ENCODE measurements at places on chromosomes 16 and 17.
A peak's percentile ranks its signal among the peaks of the same experiment; 100 is the strongest.

DNA sequence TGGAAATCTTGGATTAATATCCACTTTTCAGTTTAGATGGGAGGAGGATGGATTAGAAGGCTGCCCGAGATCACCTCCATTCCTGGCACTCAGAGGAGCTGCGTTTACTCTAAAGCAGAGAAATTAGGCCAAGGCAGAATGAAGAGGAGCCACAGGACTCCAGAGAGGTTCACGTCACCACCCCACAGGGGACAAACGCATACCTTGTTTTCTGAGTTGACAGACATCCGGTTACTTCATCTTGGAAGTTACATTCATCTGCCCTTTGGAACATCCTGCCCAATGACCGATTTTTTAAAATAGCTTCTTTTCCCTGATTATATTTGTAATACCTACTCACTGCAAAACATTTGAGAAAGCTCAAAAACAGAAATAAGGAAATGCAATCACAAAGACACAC, 220.0 kb downstream of the SOX9 start:
- DNase-seq = no peak

DNA sequence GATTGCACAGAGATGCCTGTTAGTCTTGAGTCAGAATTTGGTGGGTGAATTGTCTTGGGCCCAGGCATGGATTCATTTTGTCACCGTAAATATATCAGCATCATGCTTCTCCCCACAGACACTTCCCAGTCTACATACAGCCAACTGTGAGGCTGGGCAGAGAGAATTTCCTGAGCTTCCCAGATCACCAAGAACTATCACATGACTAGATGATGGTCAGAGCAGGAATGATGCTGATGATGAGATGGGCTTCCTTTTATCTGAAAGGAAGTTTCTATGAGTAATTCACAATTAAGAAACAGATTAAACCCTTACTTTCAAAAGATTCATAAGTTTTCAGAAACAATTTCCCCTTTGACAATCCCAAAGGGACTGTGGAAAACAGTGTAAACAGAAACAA, 323 bp upstream of the KRTAP9-9 start:
- DNase-seq = no peak

DNA sequence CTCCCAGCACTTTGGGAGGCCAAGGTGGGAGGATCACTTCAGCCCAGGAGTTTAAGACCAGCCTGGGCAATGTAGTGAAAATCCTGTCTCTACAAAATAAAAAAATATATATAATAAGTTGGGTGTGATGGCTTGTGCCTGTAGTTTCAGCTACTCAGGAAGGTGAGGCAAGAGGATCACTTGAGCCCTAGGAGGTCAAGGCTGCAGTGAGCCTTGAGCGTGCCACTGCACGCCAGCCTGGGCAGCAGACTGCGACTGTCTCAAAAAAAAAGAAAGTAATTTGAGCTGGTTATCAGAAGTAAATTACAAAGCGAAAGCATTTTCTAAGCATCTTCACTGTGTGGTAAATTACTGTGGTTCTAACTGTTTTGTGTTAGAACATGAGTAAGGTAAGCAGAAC, 66.2 kb downstream of the NQO1 start:
- no peak for DNase-seq

GRCh38 chr16:89364606-89365005, 125.8 kb downstream of the ANKRD11 start:
- DNase-seq = no peak

- DNase-seq = no peak
Measured at GRCh38 chr16:50400312-50400966, 31.7 kb upstream of the BRD7 start.

GRCh38 chr16:4500272-4500671, 24.1 kb downstream of the HMOX2 start:
- peak; percentile 55 for DNase-seq

GRCh38 chr17:52154466-52154865, 4.0 kb downstream of the CA10 start:
- no peak for DNase-seq

DNA sequence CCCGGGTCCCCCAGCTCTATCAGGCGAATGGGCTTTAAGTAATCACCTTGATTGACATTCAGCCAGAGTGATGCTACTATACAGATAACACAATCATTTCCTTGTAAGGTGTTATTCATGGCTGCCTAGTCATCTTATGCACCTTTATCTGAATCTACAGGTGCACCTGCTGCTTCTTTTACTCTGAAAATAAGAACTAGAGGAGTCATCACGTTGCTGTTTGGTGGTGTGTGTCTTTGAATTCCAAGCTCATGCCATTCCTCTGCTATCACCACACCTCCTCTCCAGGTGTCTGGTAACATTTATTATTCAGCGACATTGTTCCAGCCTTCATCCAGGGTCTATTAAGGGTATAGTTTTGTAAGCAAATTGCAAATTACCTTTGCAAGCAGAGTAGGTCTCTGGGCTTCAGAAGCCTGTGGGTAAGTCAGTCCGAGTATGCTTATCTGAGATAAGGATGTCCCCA, 51.9 kb downstream of the NOS2 start:
- DNase-seq = no peak

- DNase-seq = no peak
Measured at GRCh38 chr16:86987746-86988670, 329.2 kb downstream of the C16orf95 start.

DNA sequence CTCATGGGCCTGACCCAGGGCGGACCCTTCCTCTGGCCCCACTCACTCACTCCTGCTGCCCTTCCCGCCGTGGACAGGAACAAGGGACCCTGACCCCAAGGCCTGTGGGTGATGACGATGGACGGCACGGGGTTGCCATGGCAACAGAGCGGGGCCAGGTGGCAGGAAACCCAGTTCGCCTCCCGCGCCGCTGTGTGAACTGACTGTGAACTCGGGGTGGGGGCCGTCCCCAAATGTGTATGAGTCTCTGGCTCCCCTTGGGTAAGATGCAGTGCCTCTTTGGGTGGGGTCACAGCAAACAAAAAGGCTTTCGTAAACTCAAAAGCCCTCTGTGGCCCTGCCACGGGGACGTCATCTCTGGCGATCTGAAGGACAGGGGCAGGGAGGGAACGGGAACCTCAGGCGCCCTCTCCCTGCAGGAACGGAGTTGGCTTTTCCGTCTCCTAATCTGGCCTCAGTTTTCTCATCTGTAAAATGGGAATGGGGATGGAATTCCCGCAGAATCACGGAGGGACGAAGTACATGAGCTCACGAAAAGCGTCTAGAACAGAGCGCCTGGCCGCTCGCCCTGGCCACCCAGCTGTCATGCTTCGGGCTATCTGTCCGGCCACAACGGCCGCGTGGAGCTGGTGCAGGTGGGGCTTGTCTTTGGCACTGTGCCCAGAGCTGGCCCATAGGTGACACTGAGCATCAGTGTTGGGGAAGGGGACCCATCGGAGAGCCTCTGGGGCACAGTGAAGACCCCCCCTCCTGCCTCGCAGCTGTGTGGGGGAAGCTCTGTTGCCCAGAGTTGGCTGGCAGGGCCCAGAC, 44.9 kb upstream of the PABPN1L start:
- no peak for DNase-seq

GRCh38 chr17:66715076-66715675, 119.7 kb upstream of the CACNG5 start:
- no peak for DNase-seq

- DNase-seq = no peak
Measured at GRCh38 chr17:28370035-28370743, at the start of gene VTN. Gene VTN, minus strand, starts transcription at chr17:28370307. Its CDS starts 104 bp downstream, at chr17:28370203.

GRCh38 chr16:61564716-61565115, 471.5 kb downstream of the CDH8 start:
- no peak for DNase-seq

GRCh38 chr17:68740555-68741447, 139.6 kb upstream of the FAM20A start:
- no peak for DNase-seq

GRCh38 chr17:65115839-65116238, 21.3 kb upstream of the RGS9 start:
- DNase-seq = no peak

GRCh38 chr17:66564992-66565465, 262.6 kb downstream of the PRKCA start:
- DNase-seq = no peak

GRCh38 chr16:81181013-81181720, 57.3 kb upstream of the BCO1 start:
- DNase-seq = peak; percentile 80

DNA sequence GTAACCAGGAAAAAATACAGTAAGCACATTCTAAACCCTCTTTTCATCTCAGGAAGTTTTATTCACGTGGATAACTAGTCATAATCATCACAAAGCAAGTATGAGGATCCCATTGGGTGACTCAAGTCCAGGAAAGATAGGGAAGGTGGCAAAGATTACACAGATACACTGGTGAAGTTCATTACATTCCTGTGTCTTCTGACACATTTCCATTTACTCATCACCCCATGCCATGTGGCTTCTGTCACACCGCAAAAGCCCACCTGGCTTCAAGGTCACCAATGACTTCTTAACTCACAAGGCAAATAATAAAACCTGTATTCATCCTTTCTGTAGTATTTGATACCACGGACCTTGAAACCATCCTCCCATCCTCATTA, 17.0 kb downstream of the HS3ST3A1 start:
- peak; percentile 82 for DNase-seq

GRCh38 chr17:55398689-55399088, 22.9 kb downstream of the MMD start:
- DNase-seq = no peak

DNA sequence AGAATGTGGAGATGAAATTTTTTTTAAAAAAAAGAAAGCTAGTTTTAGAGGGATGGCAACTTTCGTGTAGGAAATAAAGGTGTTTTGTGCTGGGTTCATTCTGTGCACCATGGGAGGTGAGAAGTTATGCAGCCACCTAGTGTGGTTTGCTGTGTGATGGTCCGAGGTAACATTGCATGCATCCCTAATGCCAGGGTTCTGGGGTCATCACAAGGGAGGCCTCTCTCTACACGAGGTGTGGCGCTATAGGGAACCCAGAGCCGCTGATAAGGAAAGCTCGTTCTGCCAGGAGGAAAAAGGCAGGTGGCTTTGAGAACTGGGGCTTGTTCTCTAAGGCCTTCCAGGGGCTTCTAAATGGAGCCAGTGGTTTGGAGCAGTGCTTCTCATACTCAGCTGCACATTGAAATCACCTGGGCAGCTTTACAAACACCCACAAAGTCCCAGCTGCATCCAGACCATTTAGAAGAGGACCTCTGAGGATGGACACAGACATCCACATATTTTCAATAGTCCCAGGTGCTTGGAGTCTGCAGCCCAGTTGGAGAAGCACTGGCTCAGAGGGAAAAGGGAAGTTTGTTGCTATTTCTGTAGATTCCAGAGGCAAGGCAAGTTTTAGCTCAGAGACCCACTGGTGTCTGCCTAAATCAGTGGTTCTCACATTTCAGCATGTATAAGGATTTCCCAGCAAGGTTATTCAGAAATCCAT, 43.5 kb downstream of the VPS35L start:
- DNase-seq = no peak

- DNase-seq = no peak
Measured at GRCh38 chr17:71709271-71709890, 411.4 kb upstream of the SOX9 start.

GRCh38 chr17:46773221-46773605, 45.3 kb downstream of the WNT3 start:
- DNase-seq = no peak
